Fibroblast of upper back skin (primary cell): ENCODE measurements at places on chromosomes 5 and 9.

DNA sequence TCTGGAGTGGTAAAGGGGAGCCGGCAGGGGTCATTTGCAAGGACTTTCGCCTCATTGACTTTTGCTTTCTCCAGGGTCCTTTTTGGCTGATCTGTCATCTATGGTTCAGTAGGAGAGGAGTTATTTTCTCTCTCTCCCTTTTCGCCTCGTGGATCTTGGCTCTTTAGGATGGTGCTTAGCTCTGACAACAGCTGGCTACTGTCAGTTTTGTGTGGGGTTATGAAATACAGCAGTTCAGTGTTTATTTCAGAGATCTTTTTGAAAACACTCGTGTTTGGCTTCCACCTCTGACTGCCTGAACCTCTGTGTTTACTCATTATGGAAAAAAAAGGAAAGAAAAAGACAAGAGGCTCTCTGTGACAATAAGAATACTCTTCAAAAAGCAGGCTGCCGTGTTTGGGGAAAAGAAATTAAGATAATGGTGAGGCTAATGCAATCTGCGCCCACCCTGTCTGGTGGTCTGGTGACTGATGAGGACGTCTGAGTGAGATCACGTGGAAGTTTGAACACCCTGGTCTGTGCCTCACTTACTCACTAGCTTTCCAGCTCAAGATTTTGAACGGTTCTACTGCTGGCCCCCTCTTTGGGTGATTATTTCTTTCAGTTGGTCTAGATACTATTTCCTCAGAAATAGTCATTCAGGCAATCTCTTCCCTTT, 567.7 kb downstream of the CAAP1 start:
- peak; percentile 2 for DNase-seq

- DNase-seq: no peak
These were observed 26.5 kb downstream of the SMC5 start for GRCh38 chr9:70285246-70285645.

- no peak for DNase-seq
These were observed 524.8 kb downstream of the RAB3C start for GRCh38 chr5:59107692-59108091.

- no peak for DNase-seq
These were observed 805.3 kb downstream of the TLE1 start for GRCh38 chr9:80883826-80884579.

DNA sequence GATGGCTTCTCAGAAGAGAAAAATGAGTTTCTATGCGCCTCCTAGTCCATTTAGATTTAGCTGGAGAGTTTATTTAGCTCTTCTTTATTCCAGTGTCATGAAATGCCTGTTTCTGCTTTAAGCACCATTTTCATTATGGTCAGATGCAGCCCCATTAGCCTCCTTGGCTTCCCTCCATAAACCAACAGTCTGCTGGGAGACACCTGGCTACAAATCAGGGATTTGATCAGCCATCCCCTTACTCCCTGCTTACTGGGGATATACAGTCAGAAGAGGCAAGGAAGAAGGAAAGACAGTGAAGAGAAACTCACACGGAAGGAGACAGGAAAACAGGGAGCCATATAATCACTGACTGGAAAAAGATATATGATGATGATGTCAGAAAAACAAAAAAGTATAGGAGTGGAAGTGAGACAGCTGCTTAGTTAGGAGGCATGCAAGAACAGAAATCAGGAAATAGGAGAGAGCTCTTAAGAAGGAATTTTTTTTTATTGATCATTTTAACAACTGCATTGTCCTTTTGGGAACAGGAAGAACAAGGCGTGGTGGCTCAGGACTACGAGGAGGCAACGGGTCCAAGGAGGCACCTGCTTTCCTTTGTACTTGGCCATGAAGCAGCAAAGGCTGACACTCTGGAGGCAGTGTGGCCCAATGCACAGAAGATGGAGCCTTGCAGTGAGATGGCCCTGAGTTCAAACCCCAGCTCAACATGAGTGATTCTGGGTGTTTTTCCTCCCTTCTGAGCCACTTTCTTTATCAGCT, 56.1 kb downstream of the MED27 start:
- peak; percentile 51 for DNase-seq

DNA sequence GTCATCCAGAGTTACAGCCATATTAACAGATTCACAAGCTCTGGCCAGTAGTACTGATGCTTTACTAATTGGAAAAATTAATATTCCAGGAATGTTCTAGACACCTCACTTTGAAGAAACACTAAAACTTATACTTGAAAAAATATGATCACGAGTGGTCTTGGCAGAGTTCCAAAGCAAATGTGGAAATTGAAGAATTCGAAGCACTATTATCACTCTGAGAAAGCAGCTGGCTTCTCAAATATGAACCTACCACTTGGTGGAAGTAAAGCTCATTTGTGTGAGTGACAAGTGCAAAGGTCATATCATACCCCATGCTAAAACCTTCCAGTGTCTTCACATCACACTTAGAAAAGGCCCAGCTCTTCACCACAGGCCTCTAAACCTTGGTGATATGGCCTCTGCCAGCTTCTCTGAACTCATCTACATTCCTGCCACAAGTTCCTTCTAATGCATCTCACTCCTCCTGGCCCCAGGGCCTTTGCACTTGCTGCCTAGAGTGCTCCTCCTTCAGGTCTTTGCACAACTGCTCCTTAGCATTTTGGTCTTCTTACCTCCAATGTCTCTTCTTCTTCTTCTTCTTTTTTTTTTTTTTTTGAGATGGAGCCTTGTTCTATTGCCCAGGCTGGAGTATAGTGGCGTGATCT, 175.7 kb upstream of the SMIM23 start:
- no peak for DNase-seq

GRCh38 chr5:59506285-59506877, 387.1 kb downstream of the PDE4D start:
- DNase-seq: peak; percentile 23

- no peak for DNase-seq
These were observed 31.1 kb downstream of the TRIO start for GRCh38 chr5:14174230-14174636.

GRCh38 chr9:137797206-137798120, 80.1 kb upstream of the CACNA1B start:
- DNase-seq: no peak

DNA sequence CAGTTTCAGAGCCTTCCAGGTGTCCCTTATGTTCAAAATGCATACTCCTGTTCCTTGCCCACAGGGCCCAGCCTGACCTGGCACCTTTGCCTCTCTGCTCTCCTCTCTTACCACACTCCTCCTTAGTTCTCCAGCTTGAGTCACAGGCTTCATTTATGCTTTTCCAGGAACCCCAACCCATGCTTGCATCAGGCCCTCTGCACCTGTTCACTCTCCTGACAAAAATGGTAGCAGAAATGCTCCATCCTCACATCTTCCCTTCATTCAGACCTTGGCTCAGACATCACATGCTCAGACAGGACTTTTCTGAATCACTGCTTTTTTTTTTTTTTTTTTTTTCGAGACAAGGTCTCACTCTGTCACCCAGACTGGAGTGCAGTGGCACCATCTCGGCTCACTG, 15.1 kb upstream of the RNF145 start:
- DNase-seq: no peak

DNA sequence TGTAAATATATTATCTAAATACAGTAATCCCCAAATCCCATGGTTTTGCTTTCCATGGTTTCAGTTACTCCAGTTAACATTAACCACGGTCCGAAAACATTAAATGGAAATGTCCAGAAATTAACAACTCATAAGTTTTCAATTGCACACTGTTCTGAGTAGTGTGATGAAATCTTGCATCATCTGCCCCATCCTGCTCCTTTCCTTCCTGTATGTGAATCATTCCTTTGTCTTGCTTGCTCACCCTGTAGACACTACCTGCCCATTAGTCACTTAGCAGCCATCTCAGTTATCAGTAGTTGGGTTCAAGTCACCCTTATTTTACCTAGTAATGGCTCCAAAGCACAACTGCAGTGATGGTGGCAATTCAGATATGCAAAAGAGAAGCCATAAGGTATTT, 1568.5 kb upstream of the WWC1 start:
- peak; percentile 85 for DNase-seq

DNA sequence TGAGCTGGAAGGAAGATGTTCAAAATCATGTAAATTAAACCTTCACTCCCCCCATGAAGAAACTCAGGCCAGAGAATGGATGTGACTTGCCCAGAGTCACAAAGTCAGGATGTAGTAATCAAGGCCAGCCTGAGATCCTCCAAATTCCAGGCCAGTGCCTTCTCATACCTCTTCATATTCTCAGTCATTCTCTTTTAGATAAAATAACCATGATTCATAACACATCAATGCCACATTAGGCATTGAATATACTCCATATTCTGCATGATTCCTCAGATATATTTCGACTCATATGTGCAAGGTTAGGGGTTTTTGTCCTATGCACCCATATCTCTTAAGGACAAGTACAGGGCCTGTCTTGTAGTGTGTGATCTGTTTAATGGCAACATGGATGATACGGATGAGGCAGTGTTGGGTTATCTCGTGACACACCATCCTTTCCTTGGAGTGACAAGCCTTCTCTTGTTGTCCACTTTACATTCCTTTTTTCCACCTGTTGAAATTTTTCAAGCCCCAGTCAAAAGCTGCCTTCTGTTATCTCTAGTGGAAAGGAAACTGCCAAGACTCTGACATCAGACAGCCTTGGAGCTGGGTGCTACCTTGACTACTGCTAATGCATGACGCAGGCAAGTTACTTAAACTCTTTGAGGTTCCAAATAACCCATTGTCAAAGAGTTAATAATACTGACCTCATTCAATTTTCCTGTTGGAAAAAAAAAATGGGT, 227.5 kb upstream of the NR4A3 start:
- DNase-seq: no peak

GRCh38 chr5:95754545-95754944, 23.4 kb downstream of the RHOBTB3 start:
- DNase-seq: no peak

DNA sequence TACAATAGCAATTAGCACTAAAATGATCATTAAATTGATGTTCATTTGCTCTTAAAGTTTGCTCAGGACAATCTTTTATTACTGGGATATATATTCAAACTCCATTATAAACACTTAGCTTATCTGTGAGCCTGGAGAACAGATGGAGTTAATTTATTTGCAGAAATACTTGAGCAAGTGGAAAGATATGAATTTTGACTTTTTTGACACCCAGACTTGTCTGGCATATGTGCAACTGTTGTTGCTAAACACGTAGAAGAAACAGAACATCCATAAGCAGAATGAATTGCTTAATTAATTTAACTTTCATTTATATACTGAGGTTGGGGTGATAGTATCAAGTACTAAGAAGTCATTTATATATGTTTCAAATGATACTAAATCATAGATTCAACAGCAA, 820.7 kb upstream of the TYRP1 start:
- no peak for DNase-seq

DNA sequence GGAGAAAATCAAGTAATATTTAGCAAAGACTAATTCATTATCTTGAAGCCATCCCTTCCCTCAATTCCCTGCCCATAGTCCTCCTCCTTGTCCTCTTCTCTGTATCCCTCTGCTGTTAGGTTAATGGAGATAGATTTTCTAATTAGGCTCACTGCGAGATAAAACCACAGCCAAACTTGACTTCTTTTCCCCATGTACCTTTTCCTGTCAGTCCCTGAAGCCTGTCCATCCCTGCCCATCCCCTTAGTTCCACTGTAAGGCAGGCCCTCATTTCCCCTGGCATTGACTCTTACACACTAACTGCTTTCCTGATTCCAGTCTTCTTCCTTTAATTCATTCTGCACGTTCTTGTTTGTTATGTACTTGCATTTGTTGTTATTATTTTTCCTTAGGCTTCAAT, 1.2 kb downstream of the TLR4 start:
- DNase-seq: no peak

GRCh38 chr5:150017226-150018005, 16.9 kb downstream of the HMGXB3 start:
- peak; percentile 37 for DNase-seq

- DNase-seq: peak; percentile 49
These were observed 98.1 kb upstream of the ALDH1B1 start for GRCh38 chr9:38294220-38294960.

DNA sequence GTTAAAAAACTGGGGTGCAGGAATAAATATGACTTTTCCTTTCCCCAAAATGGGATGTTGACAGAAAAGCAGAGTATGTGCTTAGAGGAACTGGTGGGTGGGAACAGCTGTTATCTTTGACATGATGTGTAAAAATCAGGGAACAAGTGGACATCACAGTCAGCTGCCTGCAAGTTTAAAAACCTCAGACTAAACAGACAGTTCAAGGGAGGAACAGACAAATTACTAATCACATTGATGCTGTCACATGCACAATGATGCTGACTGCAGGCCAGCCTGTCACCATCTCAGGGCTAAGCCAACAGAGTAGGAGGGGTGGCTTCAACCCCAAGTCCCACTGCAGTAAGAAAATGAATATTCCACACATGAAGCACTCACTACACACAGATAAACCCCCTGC, 38.2 kb upstream of the UBAP2 start:
- no peak for DNase-seq

GRCh38 chr9:38445154-38446043, 21.1 kb upstream of the IGFBPL1 start:
- DNase-seq: no peak

DNA sequence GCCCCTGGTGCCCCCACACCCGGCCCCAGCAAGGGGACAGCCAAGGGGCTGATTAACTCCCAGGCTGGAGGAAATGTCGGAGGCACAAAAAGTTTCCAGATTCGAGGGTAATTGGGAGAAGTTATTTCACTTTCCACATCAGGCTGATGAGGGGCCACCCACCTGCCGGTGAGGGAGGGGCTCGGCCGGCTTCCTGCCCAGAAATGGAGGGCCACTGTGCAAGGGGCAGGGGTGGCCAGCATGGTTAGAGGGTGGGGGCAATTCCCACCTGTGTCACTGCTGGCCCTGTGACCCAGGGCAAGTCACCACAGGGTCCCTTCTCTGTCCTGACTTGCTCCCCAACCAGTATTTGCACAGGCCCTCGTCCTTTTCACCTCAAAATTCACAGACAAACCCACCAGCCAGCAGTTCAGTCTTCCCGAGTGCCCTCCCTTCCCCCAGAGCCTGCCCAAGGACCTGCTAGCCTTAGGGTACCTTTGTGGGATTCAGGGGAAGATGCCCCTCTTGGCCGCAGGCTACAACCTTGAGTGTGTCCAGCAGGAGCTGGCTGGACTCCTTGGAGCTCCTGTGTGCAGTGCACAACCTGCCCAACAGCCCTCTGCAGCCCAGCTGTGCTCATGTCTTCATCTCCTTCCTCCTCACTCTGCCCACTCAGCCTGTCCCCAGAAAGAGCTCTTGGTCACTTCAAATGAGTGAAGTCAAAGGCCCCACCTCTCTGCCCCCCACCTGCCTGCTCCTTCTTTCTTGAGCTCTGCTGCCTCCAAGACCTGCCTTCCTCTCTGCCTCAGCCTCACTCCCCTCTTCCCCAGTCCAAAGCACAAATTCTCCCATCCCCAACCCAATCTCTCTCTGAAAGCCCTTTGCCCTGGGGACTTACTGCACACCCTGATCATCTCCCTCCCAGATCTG, 130.5 kb downstream of the BARX1 start:
- no peak for DNase-seq

- no peak for DNase-seq
These were observed 66.6 kb downstream of the ITGA1 start for GRCh38 chr5:52854301-52854700.

DNA sequence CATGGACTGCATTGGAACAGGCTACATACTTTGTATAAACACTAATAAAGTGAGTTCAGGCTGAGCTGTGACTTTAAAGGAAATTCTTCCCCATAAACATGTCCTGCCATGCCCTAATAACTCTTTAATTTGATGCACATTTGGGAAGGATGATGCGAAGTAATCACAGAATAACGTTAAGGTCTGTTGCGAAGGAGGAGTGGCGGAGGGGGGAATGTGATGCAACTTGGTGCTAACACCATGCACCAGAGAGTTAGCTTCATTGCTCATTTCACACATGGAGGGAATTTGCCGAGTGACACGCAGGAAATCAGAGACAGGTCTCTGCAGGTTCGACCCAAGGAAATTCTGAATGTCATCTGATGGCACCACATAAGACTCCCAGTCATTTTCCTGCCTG, 32.9 kb downstream of the SLIT3 start:
- DNase-seq: peak; percentile 90

GRCh38 chr5:14588145-14588544, 6.6 kb downstream of the OTULINL start:
- DNase-seq: no peak
